ENCODE measurements at places on chromosomes 5 and 9.
A peak's percentile ranks its signal among the peaks of the same experiment; 100 is the strongest.

DNA sequence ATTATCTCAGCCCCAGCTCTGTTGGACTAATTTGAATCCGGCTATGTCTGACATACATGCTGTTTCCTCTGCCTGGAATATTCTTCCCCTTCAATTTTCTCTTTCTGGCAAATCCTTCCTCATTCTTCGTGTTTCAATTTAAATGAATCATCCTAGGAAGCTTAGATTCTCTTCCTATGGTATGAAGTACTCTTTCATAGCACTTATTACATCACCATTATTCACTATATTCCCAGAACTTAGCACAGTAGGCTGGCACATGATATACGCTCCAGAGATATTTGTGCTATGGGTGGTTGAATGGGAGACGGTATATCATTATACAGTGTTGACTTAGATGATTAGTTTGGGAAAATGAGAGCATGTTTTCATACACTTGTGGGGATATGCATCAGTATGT is 91.0 kb upstream of the JAK2 start:
- no peak for DNase-seq

DNA sequence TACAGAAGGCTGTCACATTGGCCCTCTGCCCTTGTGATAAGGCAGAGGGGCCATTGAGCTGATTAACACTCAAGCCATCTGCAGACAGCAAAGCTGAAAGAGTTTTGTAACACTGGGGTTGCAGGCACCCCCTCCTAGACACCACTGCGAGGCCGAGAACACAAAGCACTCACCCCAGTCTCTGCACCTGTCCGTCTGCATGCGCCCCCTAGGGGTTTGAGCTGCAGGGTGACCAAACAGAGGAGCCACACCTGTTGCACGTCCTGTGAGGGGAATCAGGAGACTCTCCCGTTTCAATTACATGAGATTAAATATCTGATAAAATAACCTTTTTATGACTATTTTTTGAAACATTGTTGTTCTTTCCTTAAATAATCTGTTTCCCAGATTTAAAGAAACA is 1180.4 kb downstream of the CDH9 start:
- DNase-seq, result no peak

- DNase-seq, result no peak
Measured at GRCh38 chr5:33212439-33212838, 228.3 kb upstream of the TARS1 start.

GRCh38 chr5:112084149-112084548 is 327.2 kb upstream of the NREP start:
- DNase-seq, result no peak

GRCh38 chr5:176420972-176421544 is 4.7 kb upstream of the CLTB start:
- no peak for DNase-seq

- DNase-seq, result no peak
Measured at GRCh38 chr5:126812199-126812570, 35.2 kb downstream of the LMNB1 start.

DNA sequence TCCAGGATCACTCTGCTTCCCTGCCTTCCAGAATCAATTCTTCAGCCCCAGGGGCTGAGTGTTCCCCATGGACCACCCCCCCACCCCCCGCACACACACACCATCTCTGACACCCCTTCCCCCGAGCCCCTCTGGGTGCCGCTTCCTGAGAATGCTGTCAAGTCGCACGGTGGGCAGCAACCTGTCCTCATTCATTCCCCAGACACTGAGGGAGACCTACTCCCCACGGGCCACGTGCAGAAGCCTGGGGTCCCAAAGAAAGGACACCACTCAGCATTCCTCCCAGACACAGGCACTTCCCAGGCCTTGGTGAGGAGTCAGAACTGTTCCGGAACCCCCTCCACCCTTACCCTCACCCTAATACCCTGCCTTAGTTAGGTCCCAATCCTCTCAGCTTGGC is 12.8 kb downstream of the CPLX2 start:
- DNase-seq, result no peak

DNA sequence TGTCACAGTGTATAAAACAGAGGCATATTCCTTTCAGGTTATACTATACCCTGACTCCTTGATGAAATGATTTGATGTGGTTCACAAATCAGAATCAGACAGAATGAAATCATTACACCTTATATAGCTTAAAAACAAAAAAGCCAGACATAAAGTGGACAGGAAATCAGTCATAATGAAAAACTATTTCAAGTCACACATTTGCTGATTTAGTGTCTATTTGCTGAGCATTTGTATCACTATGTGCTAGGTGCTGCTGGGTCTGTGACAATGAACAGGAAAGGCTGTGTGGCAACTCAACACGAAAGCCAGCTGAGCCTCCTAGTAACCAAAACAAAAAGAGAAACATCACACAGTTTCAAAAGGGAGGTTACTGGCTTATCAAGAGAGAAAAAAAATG is 194.0 kb downstream of the EFNA5 start:
- DNase-seq, result no peak

DNA sequence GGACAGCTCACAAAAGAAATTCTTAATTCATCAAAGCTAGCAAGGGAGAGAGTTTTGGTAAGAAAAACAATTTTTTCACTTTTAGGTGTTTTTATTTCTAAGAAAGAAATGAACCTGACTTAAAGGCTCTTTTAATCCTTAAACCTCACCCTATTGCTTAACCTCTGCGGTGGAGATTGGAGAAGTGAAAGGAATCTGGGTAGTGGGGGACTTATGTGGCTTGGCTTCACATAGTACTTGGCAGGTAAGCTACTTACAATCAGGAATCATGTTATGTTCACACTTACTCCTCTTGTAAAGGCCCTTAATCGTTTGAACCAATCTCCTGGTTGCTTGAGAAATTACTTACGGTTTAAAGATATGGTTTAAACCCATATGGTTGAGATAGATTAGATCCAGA is 104.8 kb downstream of the ISOC1 start:
- no peak for DNase-seq

DNA sequence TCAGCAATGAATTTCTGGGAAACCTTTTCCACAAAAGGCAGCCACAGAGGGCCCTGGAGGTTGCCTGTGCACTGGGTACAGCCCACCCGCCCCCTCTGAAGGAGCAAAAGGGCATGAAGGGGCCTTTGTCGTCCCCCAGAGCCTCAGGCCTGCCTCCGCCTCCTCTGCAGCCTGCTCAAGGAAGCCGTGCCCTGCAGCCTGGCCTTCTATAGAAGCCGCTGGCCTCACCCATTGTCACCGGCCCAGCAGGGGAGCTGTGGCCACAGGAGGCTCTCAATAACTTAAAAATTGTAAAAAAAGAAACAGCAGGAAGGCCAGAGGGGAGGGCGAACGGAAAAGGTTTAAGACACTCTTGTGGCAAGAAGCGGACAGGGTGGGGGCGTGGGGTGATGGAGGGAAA is 213.3 kb downstream of the IRX2 start:
- DNase-seq, result no peak

GRCh38 chr5:127290019-127290945 is at the start of gene MEGF10:
Gene MEGF10 (plus strand): TSS chr5:127290796. CDS start chr5:127331309, 40,513 bp downstream.
- DNase-seq, result no peak

GRCh38 chr9:122109035-122109813 is 16.1 kb upstream of the TTLL11 start:
- DNase-seq, result no peak

DNA sequence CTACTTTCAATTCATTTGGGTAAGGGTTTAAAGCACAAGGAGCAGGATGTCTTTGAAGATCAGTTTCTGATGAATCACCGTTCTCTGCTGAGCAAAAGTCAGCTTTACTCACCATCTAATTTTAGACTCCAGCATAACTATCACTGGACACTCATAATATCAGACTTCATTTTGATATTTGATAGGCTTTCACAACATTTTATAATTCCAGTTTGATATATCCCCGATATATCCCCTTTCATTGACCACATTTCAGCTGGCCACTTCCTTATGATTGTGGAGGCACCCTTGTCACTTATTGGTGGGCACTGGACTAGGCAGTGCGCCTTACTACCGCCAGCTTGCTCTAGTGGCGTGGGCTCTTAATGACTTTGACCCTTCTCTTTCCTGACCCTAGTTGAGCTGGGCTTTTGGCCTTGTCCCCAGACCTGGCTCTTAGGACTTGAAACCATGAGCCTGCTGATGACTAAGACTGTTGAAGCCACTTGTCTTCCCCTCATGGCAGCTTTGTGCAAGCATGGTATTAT is 46.8 kb downstream of the CYSTM1 start:
- DNase-seq, result no peak

GRCh38 chr5:111255169-111255568 is 31.0 kb downstream of the CAMK4 start:
- no peak for DNase-seq

GRCh38 chr5:32390819-32391591 is 53.5 kb downstream of the ZFR start:
- no peak for DNase-seq

- DNase-seq, result peak; percentile 88
Measured at GRCh38 chr5:172114875-172115422, 73.1 kb downstream of the STK10 start.

DNA sequence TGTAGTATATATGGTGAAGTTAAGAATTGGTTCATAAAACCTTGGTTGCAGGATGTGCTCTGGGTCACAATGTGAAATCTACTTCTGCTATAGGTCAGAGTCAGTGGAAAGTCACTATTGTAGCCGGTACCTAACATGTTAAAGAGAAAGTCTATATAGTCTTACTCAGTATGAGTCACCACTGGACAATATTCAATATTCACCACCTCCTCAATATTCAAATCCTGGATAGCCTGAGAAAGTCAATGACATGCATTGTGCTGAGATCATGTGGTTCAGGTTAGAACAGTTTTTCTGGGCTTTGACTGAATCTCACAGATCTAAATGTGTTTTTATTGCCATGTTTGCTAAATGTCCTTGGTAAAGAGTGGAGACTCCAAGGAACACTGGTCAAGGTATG is 108.8 kb downstream of the HMHB1 start:
- DNase-seq, result no peak

DNA sequence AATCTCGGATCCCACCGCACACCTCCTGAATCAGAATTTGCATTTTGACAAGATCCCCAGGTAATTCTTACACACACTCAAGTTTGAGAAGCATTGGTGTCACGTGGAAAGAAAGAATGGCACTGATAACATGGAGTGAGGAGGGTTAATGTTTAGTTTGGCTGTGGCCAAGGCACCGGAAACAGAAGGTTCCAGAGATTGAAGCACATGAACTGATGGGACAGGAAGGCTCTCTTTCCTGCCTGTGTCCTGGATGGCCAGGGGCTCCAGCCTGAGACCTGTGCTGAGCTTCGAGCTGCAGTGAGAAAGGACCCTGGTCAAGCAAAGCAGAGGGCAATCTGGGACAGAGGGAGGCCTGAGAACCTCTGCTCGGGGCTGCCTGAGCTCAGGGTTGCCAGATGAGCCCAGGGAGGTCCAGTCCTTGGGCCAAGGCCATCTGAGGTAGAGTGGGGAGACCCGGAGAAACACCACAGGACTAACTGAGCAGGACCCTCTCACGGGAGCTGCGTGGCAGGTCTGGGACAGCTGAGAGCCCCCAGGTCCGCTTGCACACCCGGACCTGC is 27.3 kb downstream of the AFAP1L1 start:
- no peak for DNase-seq

GRCh38 chr5:157611571-157612476 is 36.2 kb upstream of the ADAM19 start:
- DNase-seq, result no peak

DNA sequence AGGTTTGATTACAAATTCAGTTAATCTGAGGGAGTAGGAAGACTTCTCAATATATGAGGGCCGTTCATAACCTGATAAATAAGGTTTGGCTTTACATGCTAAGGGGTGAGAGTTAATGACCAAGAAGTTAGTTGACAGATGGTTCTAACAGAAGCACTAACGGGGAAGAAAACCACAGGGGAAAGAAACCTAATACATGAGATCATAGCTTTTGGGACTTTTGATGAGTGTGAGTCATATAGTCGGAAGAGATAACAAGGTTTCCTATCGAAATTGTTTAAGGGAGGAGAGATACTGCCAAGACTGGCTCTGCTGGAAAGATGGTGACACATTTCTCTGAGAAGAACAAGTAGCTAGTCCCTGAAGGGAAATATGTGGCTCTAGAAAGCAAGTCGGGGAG is 140.1 kb downstream of the COX7C start:
- no peak for DNase-seq

GRCh38 chr9:69213647-69214046 is 39.6 kb downstream of the TJP2 start:
- DNase-seq, result no peak

DNA sequence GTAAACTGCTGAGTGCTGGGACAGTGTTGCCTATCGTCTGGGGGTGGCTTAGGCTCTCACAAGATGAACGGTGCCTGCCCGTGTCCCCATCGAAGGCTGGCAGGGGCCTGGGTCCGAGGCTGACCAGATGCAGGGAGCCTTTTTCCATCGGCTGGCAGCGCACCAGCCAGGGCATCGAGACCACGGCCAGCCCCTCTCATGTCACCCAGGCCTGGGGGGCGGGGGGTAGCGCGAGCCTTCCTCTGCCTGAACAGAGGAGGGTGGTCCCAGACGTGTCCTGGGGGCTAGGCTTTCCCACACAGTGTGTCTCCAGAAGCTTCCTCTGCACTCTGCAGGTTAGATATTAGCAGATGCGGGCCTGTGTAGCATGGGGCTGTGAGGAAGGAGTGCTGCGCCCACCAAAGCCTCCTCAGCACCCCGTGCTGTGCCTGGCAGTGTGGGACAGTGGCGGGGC is 17.3 kb downstream of the FGD3 start:
- no peak for DNase-seq

GRCh38 chr9:107569174-107569573 is 79.6 kb upstream of the KLF4 start:
- DNase-seq, result no peak

DNA sequence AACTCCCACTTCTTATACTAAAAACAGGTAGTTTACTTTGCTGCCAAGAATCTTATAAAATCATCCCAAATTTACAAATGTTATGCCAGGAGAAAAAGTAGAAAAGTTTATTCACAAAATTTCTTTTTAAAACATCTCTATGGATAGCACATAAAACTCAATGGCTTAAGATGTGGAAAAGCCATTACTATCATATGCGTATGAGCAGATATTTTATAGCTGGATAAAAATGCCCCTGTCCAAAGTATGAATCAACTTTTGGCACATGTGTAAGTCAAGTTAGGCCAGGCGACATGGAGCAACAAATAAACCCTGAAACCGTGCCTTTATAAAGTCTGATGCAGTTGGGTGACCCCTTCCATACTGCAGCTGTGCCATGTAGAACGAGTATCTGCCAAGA is 38.6 kb upstream of the FBP1 start:
- DNase-seq, result no peak

GRCh38 chr9:100150214-100150613 is 51.2 kb downstream of the INVS start:
- DNase-seq, result no peak

- no peak for DNase-seq
Measured at GRCh38 chr5:92998456-92998855, 582.6 kb downstream of the NR2F1-AS1 start.

Measured in activated naive CD4-positive, alpha-beta T cell treated with anti-CD3 and anti-CD28 coated beads, Interleukin-2, amount 10 ng/mL, durations not matched to agents 7 days and 5 days (primary cell).